Activated CD4-positive, alpha-beta T cell treated with anti-CD3 and anti-CD28 coated beads, Interleukin-2, amount 50 U/mL, for 24 hours (primary cell): ENCODE measurements at places on chromosomes 5 and 9.

GRCh38 chr9:32606811-32607210 is 28.7 kb downstream of the TAF1L start:
- DNase-seq = no peak

DNA sequence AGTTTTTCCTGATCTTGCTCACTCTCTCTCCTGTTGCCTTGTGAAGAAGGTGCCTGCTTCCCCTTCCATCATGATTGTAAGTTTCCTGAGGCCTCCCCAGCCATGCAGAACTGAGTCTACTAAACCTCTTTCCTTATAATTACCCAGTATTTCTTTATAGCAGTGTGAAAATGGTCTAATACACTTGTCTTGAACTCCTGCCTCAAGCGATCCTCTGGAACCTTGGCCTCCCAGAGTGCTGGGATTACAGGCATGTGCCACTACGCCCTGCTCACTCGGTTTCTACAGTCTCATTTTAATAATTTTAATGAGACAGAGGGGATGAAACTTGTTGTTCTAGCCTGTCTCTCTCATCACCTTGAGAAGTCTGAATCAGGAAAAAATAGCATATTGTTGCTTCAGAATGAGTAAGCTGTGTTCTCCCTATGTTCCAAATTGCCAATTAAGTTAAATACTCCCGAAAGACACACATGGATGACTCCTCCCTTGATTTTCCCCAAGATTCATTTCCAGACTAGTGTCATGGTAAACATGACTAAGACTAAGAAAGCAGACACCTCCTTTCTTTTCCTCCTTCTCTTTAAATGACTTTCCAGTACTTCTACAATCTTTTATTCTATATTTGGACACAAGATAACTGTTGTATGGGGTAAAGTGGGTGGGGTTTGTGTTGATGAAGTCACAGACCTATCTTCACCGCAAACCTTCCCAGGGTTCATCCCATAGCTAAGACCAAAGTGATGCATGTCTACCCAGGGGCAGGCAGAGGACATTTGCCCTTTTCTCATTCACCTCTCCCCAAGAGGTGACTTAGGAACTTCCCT is 7.8 kb upstream of the DNAJC18 start:
- DNase-seq = peak; percentile 48

DNA sequence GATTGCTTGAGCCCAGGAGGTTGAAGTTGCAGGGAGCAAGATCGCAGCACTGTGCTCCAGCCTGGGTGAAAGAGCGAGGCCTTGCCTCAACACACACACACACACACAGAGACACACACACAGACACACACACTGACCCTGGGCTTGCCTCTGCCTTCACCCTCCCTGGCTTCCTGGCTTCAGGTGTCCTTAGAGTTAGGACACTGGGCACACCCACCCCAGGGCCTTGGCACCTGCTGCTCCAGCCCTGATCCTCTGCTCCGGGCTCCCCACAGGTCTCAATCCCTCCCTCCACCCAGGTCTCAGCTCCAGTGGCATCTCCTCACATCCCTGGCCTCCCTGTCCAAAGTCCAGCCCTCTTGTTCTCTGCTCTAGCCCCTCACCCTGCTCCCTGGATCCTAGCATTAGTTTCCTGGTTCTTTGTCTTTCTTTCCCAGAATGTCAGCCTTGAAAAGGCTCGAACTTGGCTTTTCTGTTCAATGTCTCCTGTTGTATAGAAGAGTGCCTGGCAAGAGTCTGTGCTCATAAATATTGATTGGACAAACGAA is 212.9 kb downstream of the C9orf50 start:
- DNase-seq = no peak

GRCh38 chr5:155556700-155557099 is 543.1 kb downstream of the KIF4B start:
- no peak for DNase-seq

- DNase-seq = no peak
These were observed 138.8 kb downstream of the LIFR start for GRCh38 chr5:38417658-38418017.

DNA sequence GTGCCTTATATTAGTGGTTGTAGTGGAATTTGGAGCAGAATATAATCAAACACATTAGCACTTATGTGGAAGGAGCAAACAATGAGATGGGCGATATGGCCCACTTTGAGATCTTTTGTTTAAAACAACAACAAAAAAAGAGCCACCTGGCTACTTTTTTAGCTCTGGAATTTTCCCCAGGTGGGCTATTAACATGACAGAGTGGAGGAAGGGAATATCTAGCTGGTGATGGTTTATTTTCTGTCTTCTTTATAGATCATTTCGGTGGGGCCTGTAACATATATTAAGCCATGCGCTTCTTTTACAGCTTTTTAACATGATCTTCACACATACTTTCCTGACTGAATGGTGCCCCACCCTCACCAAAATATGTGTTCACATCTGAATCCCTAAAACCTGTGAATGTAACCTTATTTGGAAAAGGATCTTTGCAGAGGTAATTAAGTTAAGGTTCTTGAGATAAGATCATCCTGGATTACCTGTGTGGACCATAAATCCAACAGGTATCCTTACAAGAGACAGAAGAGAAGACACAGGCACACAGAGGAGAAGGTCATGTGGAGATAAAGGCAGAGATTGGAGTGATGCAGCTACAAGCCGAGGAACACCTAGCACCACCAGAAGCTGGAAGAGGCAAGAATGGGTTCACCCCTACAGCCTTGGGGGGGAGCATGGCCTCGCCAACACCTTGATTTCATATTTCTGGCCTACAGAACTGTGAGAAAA is 16.6 kb upstream of the ENTREP1 start:
- DNase-seq = no peak

DNA sequence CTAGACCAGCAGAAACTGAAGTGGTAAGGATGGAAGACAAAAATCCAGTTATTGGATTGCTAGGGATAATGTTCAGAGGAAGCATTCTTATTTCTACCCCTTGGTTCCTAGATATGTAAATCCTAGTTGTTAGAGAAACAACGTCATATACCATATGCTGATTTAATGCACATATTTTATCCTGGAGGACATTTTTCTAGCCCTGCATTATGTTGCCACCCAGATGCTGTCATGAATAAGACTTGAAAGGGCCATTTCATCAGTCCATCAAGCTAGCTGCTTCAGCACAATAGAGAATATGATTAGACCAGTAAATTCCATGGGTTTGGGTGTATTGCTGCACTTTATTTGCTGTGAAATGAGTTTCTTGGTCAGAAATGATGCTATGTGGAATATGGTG is 1736.4 kb downstream of the MAT2B start:
- DNase-seq = no peak

DNA sequence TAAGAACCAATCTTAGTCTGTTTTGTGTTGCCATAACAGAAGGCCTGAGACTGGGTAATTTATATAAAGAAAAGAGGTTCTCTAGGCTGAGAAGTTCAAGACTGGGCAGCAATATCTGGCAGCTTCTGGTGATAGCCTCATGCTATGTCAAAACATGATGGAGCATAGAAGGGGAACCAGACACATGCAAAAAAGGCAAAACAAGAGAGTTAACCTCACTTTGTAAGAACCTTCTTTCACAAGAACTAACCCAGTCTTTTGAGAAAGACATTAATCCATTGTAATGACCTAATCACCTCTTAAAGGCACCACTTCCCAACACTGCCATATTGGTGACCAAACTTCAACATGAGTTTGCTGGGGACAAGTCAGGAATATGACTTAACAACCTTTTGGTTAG is 37.3 kb downstream of the FSD1L start:
- DNase-seq = no peak

GRCh38 chr5:180718810-180719453 is 20.9 kb downstream of the OR2Y1 start:
- peak; percentile 29 for DNase-seq

- no peak for DNase-seq
These were observed 185.9 kb upstream of the PANK3 start for GRCh38 chr5:168765086-168765550.

- no peak for DNase-seq
These were observed 86.6 kb upstream of the SLC25A48 start for GRCh38 chr5:135747824-135748223.
